ENCODE measurements at places on chromosomes 11 and 22.

DNA sequence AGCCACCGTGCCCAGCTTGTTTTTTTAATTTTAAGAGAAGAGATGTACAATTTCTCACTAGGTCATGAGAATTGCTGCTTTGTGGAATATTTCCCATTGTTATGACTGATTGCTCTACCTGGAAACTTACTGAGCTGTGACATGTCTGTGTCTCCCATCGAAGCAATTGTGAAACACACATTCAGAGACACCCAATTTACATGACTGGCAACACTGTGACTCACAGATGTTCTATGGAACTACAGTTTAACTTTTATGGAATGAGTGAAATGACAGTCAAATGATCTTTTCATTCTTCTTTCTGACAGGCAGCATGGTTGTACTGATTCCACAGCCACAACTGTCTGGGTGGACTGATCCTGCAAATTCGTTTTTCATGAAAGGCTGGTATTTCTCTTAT lies 32.3 kb downstream of the ELF5 start:
- DNase-seq, result no peak

- peak; percentile 16 for DNase-seq
Observed at GRCh38 chr11:123640029-123640428, 14.4 kb downstream of the SCN3B start.

GRCh38 chr22:41352058-41352457 lies 29.7 kb upstream of the TEF start:
- DNase-seq, result no peak

- no peak for DNase-seq
Observed at GRCh38 chr11:68958211-68958610, 22.6 kb downstream of the MRGPRD start.

- no peak for DNase-seq
Observed at GRCh38 chr11:82398300-82398815, 335.3 kb downstream of the FAM181B start.

DNA sequence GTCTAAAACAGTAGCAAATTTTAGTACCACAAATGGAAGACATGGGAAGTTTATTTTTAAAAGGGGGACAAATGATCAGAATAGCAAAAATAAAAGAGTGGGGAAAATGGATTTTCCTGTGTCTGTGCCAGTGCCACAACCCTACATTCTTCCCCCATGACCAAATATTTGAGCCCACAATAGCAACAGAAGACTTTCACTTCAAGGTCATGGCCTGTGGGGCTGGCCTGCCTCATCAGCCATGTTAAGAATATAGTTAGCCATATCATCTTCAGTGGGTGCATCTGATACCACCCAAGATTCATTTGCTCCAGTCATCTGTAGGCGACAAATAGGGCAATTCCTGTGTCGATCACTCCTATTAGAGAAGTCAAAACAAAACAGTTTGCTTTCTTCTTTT lies 26.3 kb downstream of the RNF141 start:
- DNase-seq, result no peak

DNA sequence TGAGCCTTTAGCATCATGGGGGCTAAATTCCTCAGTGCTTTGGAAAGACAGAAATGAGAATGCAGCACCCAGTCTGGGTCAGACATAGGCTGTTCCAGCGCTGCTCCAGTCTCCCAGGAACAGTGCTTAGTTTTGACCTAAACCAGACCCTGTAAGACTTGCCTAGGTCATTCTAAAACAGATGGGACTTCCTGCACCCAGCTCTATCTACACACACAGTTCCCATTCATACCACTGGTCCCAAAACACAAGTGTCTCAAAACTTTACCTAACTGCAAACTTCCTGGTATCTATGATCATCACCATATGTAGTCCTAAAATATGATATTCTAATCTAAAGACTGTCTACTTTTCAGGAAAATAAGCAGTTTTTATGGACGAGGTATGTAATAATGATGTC lies 37.9 kb downstream of the PRCP start:
- no peak for DNase-seq

GRCh38 chr11:60332846-60333245 lies 5.8 kb downstream of the MS4A6E start:
- DNase-seq, result no peak

- no peak for DNase-seq
Observed at GRCh38 chr22:32776802-32777201, 24.7 kb upstream of the TIMP3 start.

- no peak for DNase-seq
Observed at GRCh38 chr22:20135806-20136602, 4.4 kb downstream of the ZDHHC8 start.

DNA sequence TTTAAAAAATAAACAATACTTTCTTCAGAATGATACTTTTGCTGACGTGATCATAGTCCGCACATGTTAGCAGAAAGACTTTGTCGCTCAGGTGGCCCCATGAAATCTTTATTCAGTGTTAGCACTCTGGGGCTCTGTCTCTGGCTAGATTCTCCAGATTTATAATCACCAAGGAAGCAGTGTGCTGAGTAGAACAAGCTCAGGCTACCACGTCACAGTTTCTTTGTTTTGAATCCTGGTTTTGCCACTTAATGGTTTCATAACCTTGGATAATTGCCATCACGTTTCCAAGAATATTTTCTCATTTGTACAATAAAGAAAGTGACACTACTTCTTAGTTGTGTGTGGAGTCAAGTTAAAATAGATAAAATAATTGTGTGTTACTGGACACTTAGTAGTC lies 3.9 kb upstream of the MUC15 start:
- no peak for DNase-seq

DNA sequence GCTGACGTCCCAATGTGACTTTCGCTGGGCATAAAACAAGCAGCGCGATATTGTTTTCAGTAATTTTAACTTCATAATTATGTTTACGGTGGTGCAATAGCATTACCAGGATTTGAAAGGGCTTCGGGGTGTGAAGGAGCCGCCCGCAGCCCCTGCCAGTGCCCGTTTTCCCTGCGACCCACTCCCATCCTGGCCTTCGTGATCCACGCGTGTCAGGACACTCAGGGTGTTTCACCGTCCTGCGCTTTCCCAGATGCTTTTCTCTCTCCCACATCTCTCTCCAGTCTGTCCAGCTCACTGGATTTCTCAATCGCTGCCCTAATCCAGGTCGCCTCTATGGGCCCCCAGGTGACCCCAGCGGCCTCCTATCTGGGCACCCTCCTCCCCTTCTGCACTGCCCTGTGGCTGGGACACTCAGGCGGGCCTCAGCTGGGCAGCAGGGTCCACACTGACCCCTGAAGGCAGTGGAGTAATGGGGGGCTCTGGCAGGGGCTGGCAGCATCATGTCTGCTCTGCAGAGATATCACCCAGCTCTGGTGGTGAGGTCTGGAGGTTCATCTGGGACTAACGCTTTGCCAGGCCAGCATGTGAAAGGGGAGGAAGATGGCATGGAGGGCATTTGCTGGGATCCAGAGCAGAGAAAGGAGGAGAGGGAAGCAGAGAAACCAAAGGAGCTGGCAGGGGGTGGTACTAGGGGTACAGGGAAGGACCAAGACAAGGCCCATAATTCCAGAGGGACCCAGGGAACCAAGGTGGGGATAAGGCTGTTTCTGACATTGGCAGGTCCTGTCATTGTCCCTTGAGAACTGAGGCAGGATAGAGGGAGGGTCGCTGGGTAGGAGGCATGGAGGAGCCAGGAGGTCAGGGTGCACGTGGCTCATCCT lies 622.8 kb downstream of the BRD1 start:
- no peak for DNase-seq

DNA sequence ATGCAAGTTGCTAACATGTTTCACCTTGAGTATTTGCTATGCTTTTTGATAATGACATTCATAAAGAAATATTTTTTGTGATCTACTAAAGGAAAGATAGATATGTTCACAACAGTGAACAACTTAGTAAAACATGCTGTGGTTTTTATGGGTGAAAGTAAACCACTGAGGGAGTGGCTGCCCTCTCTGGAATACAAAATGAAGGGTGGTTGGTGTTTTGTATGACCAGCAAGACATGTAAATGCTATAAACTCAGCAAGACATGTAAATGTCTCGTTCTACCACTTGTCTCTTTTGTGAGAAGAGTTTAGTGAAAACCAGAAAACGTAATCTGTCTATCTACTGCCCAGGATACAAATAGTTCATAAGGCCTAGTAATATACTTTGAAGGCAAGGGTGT lies 7.6 kb upstream of the AMPD3 start:
- no peak for DNase-seq

GRCh38 chr11:46865340-46865739 lies 19.3 kb upstream of the CKAP5 start:
- DNase-seq, result no peak

GRCh38 chr11:130548491-130548833 lies 100.0 kb downstream of the ADAMTS15 start:
- no peak for DNase-seq

DNA sequence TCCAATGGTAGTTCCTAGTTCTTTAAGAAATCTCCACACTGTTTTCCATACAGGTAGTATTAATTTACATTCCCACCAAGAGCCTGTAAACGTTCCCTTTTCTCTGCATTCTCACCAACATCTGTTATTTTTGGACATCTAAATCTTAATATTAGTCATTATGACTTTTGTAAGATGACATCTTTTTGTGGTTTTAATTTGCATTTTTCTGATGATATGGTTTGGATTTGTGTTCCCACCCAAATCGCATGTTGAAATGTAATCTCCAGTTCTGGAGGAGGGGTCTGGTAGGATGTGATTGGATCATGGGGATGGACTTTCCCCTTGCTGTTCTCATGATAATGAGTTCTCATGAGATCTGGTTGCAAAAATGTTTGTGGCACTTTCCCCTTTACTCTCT lies 89.0 kb downstream of the MUC15 start:
- no peak for DNase-seq

DNA sequence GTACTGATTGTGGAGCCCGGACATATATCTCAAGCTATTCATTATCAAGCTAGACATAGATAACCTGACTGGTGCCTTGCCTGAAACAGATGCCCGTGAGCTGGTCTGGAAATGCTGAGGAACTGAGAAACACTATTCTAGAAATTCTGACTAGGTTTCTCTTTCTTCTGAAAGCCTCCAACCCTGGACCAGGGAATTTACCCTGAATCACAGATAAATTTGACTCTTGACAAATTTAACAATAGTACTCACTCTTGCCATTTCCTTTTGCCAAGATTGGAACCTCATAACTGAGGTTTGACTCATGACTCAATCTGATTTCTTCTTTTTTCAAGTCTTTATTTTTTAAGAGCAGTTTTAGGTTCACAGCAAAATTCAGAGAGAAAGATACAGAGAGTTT lies 189.6 kb upstream of the SYN3 start:
- no peak for DNase-seq

DNA sequence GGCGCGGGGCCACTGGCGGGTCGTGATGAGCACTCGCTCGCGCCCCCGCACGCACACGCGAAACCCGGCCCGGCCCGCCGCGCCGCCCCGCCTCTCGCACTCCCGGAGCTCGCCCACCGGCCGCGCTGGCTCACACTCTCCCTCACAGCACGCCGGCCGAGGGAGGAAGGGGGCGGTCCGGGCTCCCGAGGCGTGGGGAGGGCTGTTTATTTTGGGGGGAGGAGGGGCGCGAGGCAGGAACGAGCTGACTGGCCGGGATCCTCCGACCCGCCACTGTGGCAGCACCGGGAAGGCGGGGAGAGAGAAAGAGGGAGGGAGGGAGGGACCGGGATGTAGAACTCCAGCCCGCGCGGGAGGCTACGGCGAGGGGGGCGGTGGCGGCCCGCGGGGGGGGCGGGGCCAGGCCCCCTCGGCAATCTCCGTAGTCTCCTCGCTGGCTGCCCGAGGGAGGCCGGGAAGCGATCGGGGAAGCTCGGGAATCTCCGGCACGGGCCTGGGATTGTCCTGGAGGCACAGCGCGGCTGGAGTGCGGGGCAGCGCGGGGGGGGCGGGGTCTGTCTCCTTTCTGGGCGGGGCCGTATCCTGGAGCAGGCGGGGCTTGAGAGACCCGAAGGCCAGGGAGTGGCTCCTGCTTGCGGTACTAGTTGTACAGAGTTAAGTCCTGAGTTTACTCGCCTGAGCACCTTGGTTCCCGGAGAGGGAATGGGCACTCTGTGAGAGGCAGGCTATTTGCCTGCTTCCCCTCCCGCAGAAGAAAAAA lies at the start of gene RBFOX2:
TSS of gene RBFOX2 (minus strand) at position 179 of the 760 bp plus-strand sequence. CDS start 399 bp downstream, outside the sequence.
- peak; percentile 56 for DNase-seq

GRCh38 chr11:82539669-82540068 lies 194.0 kb downstream of the FAM181B start:
- no peak for DNase-seq

DNA sequence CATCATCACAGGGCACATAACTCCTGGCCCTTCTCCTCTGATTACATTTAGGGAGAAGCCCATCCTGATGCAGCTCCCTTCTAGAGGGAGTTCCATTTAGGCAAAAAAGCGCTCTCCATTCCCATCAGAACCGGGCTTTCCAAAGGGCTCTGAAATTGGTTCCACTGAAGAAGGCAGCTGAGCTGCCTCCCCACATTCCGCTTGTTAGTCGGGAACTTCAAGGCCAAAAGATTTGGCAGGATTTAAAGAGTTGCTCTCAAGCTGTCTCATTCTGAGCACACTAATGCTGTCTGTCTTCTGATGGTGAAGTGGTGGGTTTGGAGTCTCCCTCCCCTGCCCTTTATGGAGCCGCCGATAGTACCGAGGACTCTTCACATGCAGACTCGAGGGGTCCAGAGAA lies 26.6 kb upstream of the CABP7 start:
- DNase-seq, result no peak

DNA sequence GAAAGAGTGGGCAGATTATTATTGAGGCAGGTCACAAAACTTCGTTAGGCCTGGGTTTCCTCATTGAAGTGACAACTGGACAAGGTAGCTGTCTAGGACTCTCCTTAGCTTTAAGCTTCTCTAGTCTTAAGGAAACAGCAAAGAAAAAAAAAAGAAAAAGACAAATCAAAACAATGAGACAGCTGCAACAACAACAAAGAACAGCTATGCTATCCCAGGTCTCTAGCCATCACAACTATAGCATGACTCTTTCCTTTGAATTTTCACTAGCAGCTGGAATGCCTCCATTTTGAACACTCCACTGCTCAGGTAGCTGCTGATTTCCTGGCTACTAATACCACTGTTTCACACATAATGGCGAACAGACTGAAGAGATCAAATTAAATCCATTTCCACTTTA lies 302.4 kb upstream of the SORL1-AS1 start:
- no peak for DNase-seq

DNA sequence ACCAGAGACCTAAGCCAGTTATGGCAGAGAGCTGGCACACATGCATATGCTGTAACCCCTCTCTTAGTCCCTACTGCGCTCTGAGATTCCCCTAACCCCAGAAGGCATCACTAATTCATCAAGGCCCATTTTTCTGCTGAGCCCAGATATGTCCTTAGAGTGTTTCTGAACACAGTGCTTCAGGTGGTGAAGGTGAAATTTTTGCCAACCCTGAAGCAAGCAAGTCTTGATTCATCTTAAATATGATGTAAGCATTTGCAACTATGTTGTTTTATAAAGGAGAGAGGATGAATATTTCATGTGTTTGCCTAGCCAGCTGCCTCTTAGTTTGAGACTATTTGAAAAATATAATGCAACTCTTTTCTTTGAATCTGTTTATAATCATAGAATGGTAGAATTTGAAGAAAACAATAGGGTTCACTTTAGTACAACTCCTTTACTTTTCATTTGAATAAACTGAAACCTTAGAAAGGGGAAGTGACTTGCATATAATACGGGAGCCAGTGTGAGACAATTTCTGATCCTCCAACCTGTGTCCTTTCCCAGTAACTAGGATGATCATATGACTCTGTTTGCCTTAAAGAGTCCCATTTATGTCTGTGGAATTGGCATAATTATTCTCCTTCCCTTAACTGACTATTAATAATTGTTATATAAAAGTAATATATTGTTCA lies 194.3 kb upstream of the MTNR1B start:
- DNase-seq, result no peak

GRCh38 chr11:47264119-47264518 lies 5.8 kb upstream of the MADD start:
- no peak for DNase-seq

Measured in NCI-H2029 treated with DMSO at 0.1 percent for 48 hours (cell line).